Femur (tissue), 1 donor: ENCODE measurements at places on chromosomes 2 and 18.

DNA sequence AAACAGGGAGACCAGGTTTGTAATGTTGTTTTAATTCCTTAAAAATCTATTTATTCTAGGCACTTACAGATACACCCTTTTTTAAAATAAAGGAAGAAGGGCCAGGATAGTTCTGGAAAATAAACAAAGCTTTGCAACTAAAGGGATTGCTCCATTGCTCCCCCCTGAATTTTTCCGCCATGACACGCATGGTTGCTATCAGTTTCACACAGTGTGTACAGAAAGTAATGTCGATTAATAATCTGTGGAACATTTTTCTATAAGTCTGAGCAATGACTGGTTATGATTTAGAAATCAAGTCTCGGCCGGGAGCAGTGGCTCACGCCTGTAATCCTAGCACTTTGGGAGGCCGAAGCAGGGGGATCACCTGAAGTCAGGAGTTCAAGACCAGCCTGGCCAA is 90.8 kb downstream of the GAREM1 start:
- no peak for DNase-seq

- no peak for DNase-seq
These were observed 18.6 kb upstream of the GYPC start for GRCh38 chr2:126637386-126637785.

DNA sequence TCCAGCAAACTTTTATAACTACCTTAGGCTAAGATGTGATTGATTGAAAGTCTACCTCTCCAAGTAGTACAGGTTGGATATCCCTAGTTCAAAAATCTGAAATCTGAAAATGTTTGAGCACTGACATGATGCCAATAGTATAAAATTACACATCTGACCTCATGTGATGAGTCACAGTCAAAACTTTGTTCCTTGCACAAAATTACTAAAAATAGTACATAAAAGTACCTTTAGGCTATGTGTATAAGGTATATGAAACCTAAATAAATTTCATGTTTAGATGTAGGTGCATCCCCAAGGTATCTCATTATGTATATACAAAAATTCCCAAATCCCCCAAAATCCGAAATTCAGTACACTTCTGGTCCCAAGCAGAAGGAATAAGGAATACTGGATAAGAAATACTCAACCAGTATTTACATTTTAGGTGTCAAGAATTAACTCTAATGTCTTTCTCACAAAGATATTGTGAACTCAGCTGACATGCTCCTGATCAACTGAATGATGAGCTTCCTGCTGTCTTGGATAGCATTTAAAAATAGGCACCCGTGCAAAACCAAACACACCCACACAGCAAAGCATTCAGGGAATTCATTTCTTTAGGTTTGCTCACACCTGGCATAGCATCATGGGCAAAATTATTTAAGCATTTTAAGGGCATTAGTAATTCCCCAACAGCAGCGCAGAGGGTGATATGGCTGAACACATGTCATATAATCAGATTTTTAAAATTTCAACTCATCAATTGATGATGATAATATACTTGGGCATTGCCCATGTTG is 497.4 kb upstream of the MEIS1 start:
- DNase-seq = no peak

DNA sequence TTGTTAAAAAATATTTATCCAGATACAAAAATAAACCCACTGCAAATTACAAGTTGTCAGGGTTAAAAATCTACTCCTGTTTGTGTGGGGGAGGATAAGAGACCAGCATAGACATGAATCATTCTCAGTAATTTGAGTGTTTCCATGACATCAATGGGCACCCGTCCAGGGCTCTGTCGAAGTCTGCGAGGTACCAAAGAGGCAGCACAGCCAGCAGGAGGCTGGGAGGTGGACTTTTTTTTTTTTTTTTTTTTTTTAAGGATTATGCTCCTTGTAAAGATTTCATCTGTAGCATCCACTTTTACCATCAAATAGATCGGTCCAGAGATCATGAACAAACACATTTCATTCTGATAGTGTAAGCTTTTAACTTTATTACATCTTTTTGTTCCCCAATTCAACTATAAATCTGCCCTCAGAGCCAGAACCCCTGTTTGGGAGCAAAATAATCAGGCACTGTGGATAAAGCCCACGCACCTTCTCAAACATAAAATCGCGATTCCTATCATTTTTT is 182.0 kb downstream of the TCF4 start:
- peak; percentile 92 for DNase-seq

DNA sequence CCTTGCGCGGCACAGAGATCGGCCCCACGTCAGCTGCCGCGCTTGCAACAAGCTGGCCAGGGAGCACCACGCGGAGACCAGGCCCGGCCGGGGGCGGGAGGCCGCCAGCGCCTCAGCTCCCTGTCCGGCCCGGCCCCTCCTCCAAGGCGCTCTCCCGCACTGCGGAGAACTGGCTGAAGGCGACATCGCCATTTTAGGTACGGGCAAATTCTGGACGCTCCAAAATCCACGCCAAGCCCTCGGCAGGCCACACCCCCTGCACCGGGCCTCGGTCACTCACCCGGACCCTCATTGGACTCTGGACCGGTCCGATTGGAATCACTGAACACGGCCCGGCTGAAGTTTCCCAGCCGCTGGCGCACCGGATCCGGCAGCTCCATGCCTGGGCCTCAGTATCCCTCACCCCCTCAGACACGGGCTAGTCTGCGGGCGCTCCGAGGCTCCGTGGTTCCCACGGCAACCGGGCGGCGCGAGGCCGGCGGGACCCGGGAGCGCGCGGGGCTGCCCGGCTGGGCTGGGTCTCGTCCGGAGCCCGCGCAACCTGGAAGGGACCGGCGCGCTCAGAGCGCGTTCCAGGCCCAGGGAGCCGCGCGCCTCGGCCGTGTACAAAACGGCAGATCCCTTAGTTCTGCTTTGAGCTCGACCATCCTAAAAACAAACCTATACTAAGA is at the start of gene TMEM17:
TMEM17 (minus strand) TSS at position 446 of the 671 bp plus-strand sequence; CDS start at position 380, 66 bp downstream.
- peak; percentile 95 for DNase-seq

GRCh38 chr2:46690825-46691224 is 211.5 kb downstream of the TMEM247 start:
- no peak for DNase-seq

DNA sequence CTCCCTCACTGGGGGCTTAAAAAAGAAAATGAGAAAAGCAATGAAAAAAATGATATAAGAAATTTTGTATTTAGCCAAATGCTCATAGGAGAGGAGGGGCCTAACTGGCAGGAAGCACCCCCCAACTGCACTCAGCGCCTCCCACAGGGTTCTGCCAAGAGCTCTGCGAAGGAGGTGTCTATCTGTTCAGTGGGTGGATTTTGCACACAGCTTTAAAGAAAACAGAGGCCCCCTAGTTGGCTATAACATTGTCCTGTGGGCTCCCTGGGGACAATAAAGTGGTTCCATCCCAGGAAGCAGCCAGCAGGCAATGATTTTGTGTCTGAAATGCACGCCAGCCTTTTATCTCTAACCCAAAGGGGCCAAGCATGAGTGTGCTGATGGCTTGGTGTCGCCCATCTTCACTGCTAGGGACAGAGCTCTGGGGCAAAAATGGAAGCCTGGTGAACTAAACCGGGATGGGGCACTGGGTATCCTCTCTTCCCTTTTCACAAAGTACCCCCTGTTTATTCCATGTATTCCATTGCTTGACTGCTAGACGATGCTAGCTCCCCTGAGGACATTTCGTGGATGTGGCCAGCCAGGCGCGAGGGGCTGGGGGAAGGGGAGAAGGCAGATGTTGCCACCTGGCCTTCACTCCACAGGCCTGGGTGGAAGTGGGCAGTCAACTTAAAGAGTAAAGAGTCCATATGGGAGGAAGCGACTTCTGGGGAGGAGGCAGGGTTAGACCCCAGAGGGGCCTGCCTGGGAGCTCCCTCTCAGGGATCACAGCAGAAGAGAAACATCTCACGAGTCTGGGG is 205.7 kb downstream of the CYP26B1 start:
- peak; percentile 65 for DNase-seq

DNA sequence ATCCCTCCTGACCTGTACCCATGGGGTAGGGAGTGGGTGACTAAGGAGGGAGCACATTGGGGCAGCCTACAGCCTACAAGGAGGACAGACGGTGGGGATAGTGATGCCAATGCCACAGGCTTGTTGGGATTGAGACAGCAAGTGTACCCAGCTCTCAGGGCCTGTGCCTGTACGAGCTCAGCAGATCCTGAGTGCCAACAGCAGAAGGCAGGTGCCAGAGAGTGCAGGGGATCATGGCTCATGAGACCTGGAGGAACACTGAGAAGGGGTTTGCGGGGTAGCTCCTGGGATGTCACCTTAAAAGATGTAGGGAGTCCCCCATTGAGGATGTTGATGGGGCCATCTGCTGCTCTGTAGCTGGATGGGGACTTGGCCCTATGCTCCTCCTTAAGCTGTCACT is 10.3 kb upstream of the SNED1 start:
- no peak for DNase-seq

- DNase-seq = peak; percentile 86
These were observed 46.1 kb upstream of the FOSL2 start for GRCh38 chr2:28346587-28346986.

GRCh38 chr2:43174368-43174916 is 52.0 kb downstream of the ZFP36L2 start:
- no peak for DNase-seq
